Caki2 (cell line): ENCODE measurements at places on chromosomes 2 and 18.

DNA sequence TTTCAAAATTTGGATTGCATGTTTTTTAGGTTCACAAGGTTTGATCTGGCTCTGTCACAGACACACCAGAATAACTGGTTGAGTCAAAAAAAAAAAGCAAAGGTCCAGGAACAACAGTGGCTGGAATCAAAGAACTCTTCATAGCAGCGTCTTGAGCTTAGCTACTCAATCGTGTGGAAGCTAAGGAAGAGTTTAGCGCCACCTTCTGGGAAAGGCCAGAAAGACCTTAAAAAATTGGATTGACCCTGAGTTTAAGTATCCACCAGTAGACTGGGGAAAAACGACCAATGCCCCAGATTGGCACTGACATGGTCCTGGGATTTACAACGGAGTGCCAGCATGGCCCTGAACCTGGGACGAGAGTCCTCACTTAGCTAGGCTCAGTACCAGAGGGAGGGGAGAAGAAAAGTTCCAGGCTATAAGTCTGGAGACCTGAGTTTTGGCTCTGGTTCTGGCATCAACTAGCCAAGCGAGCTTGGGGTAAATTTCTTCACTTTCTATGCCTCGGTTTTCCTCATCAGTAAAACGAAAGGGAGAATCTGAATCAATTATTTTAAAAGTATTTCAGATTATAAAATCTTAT, 71.1 kb upstream of the TFCP2L1 start:
- peak; percentile 44 for DNase-seq

GRCh38 chr2:155904720-155905119, 427.8 kb downstream of the NR4A2 start:
- DNase-seq = no peak

DNA sequence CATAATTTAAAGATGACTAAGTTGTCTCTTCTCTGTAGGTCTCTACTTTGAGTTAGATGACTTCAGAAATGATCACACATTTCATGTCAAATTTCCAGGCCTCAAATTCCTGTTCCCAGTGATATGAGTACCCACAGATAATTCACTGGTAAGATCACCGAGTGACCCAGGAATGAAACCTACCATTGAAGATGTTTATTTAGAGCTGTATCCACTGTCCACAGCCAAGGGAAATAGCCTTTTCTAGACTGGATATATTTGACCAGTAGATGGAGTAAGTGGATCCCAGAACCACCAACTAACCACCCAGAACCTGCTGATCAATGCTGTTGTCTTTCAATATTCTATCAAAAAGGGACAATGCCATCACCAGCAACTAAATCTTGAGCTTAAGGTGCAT, 238.8 kb downstream of the SLC8A1 start:
- no peak for DNase-seq

GRCh38 chr2:152335726-152336118, 748 bp downstream of the FMNL2 start:
- peak; percentile 36 for DNase-seq

- DNase-seq = no peak
Measured at GRCh38 chr2:168849610-168850009, 40.6 kb downstream of the SPC25 start.

GRCh38 chr18:57831597-57832377, 28.7 kb upstream of the ATP8B1 start:
- no peak for DNase-seq

DNA sequence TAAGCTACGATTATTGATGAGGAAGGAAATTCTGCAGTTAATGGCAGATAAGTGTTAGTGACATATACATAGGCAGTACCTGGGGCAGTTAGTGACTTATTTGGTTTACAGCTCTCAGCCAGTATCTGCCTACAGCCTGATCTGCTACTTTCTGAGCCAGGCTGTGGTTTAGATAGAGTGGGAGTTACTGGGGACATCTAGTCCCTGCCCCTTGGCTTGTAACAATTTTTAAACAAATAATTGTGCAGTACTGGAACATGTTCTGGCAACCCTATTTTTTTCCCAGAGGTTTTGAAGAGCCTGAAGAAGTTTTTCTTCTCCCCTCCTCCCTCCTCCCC, 2.3 kb downstream of the KIF5C start:
- no peak for DNase-seq

GRCh38 chr2:21453723-21454450, 330.1 kb downstream of the TDRD15 start:
- DNase-seq = no peak
